ENCODE measurements at places on chromosomes 5 and 9. TPM values are rescaled to one million over a fixed set of nuclear protein-coding genes. Genes with fewer than 3 reads are reported as not detected.

CER1 gene
- total RNA-seq: not detected

RIGI gene
- 30.0 TPM for total RNA-seq

RGS7BP gene
- total RNA-seq: not detected

P4HA2 gene
- total RNA-seq: 10.1 TPM

C9 gene
- total RNA-seq: not detected

IL13 gene
- 0.30 TPM for total RNA-seq

PLAA gene
- total RNA-seq: 28.3 TPM

GRM6 gene
- total RNA-seq: not detected

DNA sequence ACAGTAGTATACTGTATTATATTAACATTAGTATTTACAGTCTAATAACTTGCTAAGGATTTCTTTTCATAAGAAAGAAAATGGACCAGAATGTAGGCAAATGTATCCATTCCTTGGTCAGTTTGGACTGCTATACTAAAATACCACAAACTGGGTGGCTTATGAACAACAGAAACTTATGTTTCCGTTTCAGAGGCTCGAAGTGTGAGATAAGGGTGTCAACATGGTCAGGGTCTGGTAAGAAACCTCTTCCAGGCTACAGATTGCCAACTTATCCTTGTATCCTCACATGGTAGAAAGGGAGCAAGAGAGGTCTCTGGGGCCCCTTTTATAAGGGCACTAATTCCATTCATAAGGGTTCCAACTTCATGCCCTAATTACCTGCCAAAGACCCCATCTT is 9.2 kb upstream of the ESM1 start:
- DNase-seq: no peak
- H3K27me3 ChIP-seq: no peaks in the 10 kb centered on the region
- H3K4me3 ChIP-seq: no peak overlapping the region
- H3K4me1 ChIP-seq: peaks cover 8% of the 10 kb centered on the region
- H3K27ac ChIP-seq: no peak overlapping the region

GRCh38 chr5:1733369-1733768 is 66.3 kb downstream of the MRPL36 start:
- no peak overlapping the region for H3K4me3 ChIP-seq
- no peak overlapping the region for H3K27ac ChIP-seq
- no peaks in the 10 kb centered on the region for H3K36me3 ChIP-seq
- no peak for DNase-seq
- H3K4me1 ChIP-seq: no peaks in the 10 kb centered on the region

GRCh38 chr9:37796232-37796631 is 4.4 kb upstream of the DCAF10 start:
- peaks cover 27% of the 10 kb centered on the region for H3K4me1 ChIP-seq
- no peak for DNase-seq
- no peak overlapping the region for H3K27ac ChIP-seq
- H3K36me3 ChIP-seq: peaks cover 12% of the 10 kb centered on the region

DNA sequence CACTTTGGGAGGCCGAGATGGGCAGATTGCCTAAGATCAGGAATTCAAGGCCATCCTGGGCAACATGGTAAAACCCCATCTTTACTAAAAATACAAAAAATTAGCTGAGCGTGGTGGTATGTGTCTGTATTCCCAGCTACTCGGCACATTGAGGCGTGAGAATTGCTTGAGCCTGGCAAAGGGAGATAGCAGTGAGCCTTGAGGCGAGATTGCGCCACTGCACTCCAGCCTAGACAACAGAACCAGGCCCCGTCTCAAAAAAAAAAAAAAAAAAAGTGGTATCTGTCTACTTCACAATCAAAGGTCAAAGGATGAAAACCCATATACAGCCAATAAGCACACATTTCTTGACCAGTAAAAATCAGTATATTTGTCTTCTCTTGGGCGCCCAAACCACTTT is 728.5 kb upstream of the ADAMTS16 start:
- H3K27ac ChIP-seq: no peak overlapping the region
- DNase-seq: no peak
- no peaks in the 10 kb centered on the region for H3K36me3 ChIP-seq
- H3K4me1 ChIP-seq: no peaks in the 10 kb centered on the region
- no peak overlapping the region for H3K4me3 ChIP-seq

DNA sequence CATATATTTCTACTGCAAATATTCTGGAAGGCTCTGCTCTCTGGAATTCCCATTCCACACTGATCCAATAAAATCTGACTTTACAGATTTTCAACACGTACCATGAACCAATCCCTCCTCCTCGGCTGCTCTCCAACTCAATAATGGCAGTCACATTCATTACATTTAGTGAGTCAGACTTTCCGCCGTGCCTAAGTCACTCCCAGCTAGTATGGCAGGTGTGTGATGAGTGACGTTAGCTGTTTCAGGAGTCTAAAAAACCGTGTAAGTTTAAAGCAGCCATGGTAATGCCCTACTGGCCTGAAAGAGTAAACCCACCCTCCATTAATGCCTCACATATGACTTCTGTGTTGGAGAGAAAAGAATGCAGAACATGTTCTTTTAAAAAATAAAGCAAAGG is 3.3 kb downstream of the FBN2 start:
- no peak overlapping the region for H3K4me3 ChIP-seq
- DNase-seq: no peak
- H3K36me3 ChIP-seq: no peaks in the 10 kb centered on the region
- peaks cover 34% of the 10 kb centered on the region for H3K27me3 ChIP-seq
- no peak overlapping the region for H3K27ac ChIP-seq
- H3K4me1 ChIP-seq: no peaks in the 10 kb centered on the region

DNA sequence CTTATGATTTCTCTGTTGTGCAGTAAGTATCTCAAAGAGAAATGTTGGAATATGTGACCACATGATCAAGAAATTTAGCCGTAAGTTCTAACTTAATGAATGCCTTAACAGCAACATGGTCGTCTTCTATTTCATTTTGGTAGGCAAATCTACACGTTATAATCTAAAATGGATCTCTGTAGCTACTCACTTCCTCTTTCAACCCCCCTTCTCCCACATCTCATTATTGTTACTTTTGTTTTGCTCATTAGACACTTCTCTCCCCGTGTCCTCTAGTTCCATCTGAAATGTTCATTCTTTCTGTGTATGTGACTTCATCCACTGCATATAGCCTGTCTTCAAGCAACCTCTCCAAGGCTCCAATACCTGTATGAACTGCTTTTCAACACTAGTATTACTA is 27.1 kb upstream of the LPAR1 start:
- H3K4me1 ChIP-seq: no peaks in the 10 kb centered on the region
- DNase-seq: no peak
- H3K27ac ChIP-seq: no peak overlapping the region
- no peak overlapping the region for H3K4me3 ChIP-seq
- no peaks in the 10 kb centered on the region for H3K36me3 ChIP-seq

- H3K4me1 ChIP-seq: peaks cover 22% of the 10 kb centered on the region
- H3K36me3 ChIP-seq: peaks cover 12% of the 10 kb centered on the region
- no peaks in the 10 kb centered on the region for H3K27me3 ChIP-seq
- no peak overlapping the region for H3K27ac ChIP-seq
These were observed 31.4 kb downstream of the GNAQ start for GRCh38 chr9:78000221-78000620.

DNA sequence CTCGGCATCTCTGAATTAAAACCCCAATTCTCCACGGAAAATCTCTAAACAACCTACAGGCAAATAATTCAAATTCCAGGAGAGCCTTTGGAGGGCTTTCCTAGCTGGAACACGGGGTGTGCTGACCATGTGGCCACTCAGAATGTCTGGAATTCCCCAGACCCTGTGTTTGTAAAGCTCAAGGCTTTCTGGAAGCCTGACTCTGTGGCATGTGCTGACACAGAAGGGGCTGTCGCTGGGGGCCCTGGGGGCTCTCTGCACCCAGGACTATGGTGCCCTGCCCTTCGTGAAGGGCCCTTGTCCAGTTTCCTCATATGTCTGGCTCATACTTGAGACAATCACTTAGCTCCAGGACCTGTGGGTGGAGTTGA is 29.0 kb upstream of the BOD1 start:
- H3K4me1 ChIP-seq: no peaks in the 10 kb centered on the region
- peaks cover 8% of the 10 kb centered on the region for H3K27me3 ChIP-seq
- H3K4me3 ChIP-seq: no peak overlapping the region
- no peak for DNase-seq
- no peak overlapping the region for H3K27ac ChIP-seq
- no peaks in the 10 kb centered on the region for H3K36me3 ChIP-seq

GRCh38 chr9:88685966-88686365 is 151.0 kb downstream of the NXNL2 start:
- H3K36me3 ChIP-seq: no peaks in the 10 kb centered on the region
- H3K4me3 ChIP-seq: no peak overlapping the region
- no peaks in the 10 kb centered on the region for H3K4me1 ChIP-seq
- H3K27ac ChIP-seq: no peak overlapping the region

DNA sequence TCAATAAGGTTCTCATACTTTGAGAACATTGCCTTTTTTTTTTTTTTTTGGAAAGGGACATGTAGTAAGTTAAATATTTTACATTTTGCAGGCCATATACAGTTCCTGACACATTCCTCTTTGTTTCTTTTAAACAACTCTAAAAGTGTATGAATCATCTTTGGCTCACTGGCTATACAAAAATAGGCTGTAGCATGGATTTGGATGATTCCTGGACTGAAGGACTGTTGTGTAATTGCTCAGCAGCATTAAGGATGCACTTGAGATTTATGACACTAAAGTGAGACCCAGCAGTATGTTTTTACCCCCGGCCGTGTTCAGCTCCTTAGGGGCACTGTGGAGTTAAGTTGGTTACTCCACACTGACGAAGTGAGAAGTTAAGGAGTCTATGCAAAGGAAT is 41.3 kb downstream of the VPS13A start:
- H3K27me3 ChIP-seq: no peaks in the 10 kb centered on the region
- no peaks in the 10 kb centered on the region for H3K4me1 ChIP-seq
- peak overlapping the region; percentile 7 for H3K27ac ChIP-seq

DNA sequence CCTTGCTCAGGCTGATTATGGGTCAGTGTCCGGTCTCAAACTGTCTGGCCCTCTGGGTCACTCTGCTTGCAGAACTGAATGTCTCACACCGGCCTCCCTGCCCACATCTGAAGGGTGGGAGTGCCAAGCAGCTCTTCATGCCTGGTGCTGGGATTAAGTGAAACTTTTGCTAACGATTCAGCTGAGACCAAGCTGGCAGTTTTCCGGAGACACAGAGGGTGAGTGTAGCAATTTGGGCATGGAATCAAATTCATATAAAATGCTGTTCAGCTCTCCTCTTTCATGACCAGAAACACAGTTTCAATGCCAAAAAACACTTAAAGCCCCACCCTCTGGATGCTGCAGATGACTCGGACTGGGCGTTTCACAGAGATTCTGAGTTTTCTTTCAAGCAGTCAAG is 207.5 kb downstream of the NXNL2 start:
- H3K27ac ChIP-seq: no peak overlapping the region
- no peaks in the 10 kb centered on the region for H3K4me1 ChIP-seq
- no peaks in the 10 kb centered on the region for H3K36me3 ChIP-seq
- no peak overlapping the region for H3K4me3 ChIP-seq
- no peak for DNase-seq
- H3K27me3 ChIP-seq: peaks cover 3% of the 10 kb centered on the region

DNA sequence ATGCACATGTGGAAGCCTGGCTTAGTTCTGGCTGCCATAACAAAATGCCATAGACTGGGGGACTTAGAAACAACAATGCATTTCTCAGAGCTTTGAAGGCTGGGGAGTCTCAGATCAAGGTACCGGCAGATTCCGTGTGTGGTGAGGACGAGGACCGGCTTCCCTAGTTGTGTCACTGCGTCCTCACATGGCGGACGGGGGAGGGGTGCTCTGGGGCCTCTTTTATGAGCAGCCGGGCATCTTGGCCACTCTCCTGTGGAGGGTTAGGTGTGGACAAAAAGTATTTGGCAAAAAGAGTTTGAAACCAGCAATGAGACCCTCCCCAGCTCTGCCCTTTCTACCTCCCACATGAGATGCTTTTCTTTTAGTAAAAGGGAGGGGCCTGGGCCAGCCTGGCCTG is 118.5 kb upstream of the LPCAT1 start:
- H3K27me3 ChIP-seq: peaks cover 41% of the 10 kb centered on the region
- no peaks in the 10 kb centered on the region for H3K36me3 ChIP-seq
- peak; percentile 15 for DNase-seq

DNA sequence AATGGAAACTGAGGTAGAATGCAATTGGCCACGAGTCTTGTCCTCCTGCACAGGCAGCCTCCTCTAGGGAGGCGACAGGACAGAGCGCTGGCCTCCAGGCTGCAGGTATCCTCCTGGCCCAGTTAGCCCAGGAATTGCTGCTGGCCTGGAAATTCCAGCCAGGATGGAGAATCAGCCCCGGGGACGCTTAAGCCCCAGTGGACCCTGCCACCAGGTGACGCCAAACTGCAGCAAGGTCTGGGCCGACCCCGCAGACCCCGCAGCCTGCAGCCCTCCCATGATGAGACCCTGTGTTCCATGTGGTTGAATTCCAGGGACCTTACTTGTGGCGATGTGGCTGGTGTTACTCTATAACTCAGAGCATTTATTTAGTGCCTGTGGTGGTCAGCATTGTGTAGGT is 7.3 kb downstream of the CACFD1 start:
- H3K27me3 ChIP-seq: peaks cover 4% of the 10 kb centered on the region
- no peak for DNase-seq

- no peak overlapping the region for H3K4me3 ChIP-seq
- no peaks in the 10 kb centered on the region for H3K27me3 ChIP-seq
- no peaks in the 10 kb centered on the region for H3K4me1 ChIP-seq
- H3K36me3 ChIP-seq: no peaks in the 10 kb centered on the region
These were observed 649.3 kb upstream of the WWC1 start for GRCh38 chr5:167642181-167642580.

DNA sequence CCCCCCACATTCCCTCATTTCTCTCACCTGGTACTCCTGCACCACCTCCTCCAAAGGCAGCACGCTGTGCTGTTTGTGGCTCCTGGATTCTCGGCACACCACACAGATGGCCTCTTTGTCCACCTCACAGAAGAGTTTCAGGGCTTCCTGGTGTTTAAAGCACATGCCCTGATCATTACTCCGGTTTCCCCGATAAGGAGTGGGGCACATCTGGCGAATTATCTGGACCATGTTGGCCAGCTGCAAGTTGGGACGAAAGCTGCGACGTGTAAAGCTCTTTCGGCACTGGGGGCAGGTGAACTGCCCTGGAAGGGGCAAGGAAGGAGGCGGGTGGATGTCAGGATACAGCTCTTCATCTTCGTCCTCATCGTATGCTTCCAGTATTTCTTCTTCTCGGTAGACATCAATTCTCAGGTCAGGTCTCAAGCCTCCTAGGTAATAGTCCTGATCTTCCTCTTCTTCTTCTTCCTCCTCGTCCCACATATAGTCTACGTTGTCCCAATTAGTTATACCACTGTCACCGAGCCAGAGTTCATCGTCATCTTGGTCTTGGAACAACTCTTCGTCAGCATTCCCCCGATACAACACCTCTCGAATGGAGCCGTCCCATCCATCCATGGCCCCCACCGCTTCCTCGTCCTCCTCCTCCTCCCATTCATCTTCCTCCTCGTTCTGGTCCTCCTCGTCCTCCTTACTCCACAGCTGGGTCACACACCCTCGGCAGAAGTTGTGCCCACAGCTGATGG is 796 bp downstream of the TRIM52 start:
- H3K27me3 ChIP-seq: no peaks in the 10 kb centered on the region
- H3K4me3 ChIP-seq: peak overlapping the region; percentile 97
- H3K27ac ChIP-seq: peak overlapping the region; percentile 92
- DNase-seq: no peak
- H3K4me1 ChIP-seq: peaks cover 39% of the 10 kb centered on the region
- peaks cover 25% of the 10 kb centered on the region for H3K36me3 ChIP-seq
